ENCODE measurements at places on chromosomes 1 and 21. TPM values are rescaled to one million over a fixed set of nuclear protein-coding genes. Genes with fewer than 3 reads are reported as not detected.

The TMEM125 gene
- total RNA-seq: not detected

The LCE3E gene
- total RNA-seq: not detected

The MYCL gene
- 0.16 TPM for total RNA-seq

The FCRL6 gene
- not detected for total RNA-seq

The CD52 gene
- not detected for total RNA-seq

The MYOC gene
- not detected for total RNA-seq

The PLA2G2A gene
- total RNA-seq: not detected

The PTAFR gene
- 0.16 TPM for total RNA-seq

The GLRX2 gene
- 5.0 TPM for total RNA-seq

The LCE2A gene
- total RNA-seq: not detected

The ZBED6 gene
- total RNA-seq: 6.0 TPM

The PADI1 gene
- under 0.01 TPM for total RNA-seq

The BTBD19 gene
- 2.1 TPM for total RNA-seq

The ABCA4 gene
- 2.6 TPM for total RNA-seq

The FMO5 gene
- 2.6 TPM for total RNA-seq

The GJC2 gene
- 4.9 TPM for total RNA-seq

The ETNK2 gene
- 15.5 TPM for total RNA-seq

The SPRR5 gene
- total RNA-seq: not detected

The FAM177B gene
- not detected for total RNA-seq

The FLG gene
- not detected for total RNA-seq

The TNFRSF9 gene
- total RNA-seq: 0.16 TPM

The CELA3A gene
- total RNA-seq: not detected

All from bladder microvascular endothelial cell (primary cell).